ENCODE measurements at places on chromosomes 16 and 17.

- DNase-seq = no peak
Measured at GRCh38 chr16:78034530-78034929, 12.2 kb downstream of the CLEC3A start.

DNA sequence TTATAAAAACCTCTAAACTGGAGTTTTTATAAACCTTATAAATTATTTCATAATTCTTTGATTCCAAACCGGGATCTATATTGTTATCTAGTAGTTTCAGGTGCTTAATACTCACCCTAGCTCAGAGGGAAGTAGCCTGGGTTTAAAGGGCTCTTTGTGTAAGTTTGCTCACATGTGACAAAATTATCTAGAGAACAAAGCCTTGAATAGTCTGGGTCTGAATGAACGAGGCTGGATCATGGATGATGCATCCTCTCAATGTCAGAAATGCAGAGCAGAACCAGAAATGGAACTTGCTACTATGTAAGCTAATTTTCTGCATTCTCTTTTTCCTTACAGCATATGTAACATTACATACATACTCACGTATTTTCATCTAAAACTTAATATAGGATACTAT, 103.9 kb upstream of the NETO2 start:
- no peak for DNase-seq

DNA sequence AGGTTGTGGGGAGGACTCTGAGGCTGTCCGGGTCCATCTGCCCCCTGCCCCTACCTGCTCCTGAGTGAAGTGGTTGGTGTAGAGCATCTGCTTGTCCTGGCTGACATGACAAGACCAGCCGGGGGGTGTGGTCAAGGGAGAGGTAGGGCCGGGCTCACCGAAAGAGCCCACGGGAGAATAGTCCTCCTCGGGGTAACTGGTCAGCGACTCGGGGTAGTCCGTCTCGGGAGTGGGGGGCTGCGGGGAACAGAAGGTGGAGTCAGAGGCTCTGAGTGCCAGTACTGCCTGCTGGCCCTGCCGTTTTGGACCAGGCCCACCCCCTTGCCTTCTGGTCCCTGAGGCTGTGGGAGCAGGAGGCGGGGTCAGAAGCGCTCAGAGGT, 27.8 kb downstream of the ARHGAP27 start:
- DNase-seq = no peak

- DNase-seq = no peak
Measured at GRCh38 chr17:45339646-45340605, 23.1 kb upstream of the MAP3K14 start.

GRCh38 chr17:40168262-40168832, 8.9 kb upstream of the RAPGEFL1 start:
- DNase-seq = peak; percentile 49

DNA sequence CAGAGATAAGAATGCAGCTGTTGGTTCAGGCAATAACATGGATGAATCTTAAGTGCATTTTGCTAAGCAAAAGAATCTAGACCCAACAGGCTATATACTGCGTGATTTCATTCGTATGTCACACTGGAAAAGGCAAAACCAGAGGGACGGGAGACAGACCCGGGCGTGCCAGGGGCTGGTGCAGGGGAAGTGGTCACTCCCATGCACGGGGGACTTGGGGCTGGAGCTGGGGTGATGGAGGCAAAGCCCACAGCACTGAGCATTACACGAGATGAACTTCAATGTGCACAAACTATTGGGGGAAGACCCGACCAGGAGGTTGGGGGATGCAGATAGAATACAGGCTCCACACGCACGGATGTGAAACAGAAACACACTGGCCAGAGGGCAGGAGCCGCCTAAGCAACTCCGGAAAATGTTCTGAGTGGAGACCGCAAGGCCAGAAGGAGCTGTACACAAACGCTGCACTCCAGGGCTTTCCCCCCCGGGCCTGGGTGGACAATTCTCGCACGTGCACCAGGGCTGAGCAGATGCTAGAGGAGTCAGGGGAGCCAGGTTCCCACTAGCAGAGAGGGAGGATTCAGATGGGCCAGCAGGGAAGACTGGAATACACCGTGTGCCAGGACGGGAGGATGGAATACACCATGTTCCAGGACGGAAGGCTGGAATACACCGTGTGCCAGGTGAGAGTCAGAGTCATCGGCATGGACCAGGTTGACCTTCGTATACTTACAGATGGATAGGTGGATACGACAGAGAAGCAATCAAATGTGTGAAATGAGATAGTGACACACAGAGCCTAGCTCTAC, 11.3 kb downstream of the LMF1 start:
- no peak for DNase-seq

- no peak for DNase-seq
Measured at GRCh38 chr17:49388692-49389513, 25.8 kb downstream of the PHB1 start.

GRCh38 chr17:76530095-76530723, 7.3 kb downstream of the CYGB start:
- DNase-seq = no peak

DNA sequence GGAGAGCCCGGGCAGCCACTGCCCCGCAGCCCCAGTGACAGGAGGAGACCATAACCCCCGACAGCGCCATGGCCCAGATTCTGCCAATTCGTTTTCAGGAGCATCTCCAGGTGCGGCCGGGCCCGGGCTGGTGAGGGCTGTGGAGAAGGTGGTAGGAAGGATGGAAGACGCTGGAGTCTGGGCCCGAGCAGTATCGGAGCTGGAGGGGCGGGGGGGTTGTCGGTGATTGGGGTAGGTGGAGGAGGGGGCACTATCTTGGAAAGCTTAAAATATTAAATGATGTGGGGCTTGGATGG, 317 bp downstream of the CLTC start:
- DNase-seq = no peak

DNA sequence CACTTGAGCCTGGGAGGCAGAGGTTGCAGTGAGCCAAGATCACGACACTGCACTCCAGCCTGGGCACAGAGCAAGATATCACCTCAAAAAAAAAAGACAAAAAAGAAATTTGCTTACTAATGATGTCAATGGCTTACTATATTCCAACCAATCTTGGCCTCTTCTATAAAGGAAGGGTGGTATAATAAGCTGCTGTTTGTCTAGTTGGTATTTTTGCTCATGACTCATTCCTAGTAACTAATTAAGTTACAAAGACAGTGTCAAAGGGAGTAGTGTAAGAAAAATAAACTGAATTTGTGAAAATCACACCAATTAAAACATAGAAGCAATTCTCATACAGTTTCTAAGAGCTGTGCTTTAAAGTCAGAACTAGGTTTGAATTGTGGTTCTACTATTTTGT, 82.5 kb downstream of the NLK start:
- DNase-seq = no peak

DNA sequence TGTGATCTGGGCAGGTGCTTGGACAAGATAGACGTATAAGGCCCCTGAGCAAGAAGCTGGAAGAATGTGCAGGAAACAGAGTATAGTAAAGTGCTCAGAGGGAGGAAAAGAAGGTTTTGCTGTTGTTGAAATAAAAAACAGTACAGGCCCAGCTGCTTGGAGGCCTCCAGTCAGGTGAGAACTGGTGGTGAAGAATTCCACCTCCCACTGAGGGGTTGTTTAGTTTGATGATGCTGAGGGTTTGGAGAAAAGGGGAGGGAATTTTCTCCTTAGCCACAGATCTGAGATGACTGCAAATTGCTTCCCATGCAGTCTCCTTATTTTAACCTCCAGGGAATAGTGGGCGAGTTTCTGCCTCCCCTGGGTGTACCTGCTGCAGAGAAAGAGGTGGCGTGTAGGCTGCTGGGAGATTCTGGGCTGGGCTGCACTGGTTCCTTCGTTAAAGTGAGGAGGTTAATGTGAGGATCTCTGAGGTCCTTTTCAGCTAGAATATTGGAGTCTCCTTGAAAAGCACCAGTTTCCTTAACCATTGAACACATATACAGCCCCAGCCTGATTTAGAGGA, 25.8 kb downstream of the SMPD3 start:
- DNase-seq = no peak

- DNase-seq = no peak
Measured at GRCh38 chr17:57584050-57584551, 161.0 kb downstream of the CCDC182 start.

DNA sequence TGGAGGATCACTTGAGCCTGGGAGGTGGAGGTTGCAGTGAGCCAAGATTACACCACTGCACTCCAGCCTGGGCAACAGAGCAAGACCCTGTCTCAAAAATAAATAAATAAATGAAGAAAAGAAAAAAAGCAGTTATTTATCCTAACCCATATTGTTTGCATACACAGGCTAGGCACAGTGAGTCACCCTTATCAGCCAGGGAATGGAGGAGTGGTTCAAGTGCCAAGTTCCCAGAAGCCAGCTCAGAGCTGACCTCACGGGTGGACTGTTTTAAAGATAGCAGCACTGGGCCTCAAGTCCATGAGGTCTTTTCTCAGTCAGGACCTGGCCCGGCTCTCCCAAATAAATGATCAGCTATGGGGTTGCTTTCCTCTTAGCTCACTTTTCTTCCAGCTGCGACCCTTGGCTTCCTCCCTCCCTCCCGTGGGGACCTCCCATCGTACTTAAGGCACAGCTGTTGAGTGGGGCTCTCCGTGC, 22.6 kb upstream of the MGAT5B start:
- DNase-seq = no peak

DNA sequence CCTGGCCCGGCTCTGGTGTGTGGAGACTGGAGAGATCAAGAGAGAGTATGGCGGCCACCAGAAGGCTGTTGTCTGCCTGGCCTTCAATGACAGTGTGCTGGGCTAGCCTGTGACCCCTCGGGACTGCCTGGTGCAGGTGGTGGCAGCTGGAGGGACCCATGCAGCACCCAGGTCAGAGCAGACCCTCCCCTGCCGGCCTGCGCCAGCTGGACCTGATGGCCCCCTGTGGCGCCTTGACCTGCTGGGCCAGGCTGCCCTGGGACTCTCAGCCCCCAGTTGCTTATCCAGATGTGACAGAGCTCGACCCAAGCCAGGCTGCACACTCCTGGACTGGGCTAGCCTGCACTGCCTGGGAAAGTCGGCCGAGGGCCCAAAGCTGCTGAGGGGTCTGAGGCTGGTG, 1.9 kb downstream of the BRICD5 start:
- DNase-seq = no peak

DNA sequence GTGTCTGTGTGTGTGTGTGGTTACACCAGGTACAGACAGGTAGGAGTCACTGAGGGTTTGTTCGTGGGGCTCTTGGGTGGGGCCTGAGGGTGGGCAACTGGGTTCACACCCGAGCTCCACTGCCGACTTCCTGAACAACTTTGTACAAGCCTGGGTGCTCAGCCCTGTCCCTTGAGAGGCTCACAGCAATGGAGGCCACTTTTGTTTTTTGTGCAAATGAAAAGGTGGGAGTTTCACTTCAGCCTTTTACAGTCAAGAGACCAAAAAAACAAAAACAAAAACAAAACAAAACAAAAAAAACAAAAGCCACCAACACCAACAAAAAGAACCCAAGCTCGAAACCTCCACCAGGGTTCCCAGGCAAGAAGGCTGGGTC, 2.4 kb downstream of the RHBDF2 start:
- DNase-seq = no peak

DNA sequence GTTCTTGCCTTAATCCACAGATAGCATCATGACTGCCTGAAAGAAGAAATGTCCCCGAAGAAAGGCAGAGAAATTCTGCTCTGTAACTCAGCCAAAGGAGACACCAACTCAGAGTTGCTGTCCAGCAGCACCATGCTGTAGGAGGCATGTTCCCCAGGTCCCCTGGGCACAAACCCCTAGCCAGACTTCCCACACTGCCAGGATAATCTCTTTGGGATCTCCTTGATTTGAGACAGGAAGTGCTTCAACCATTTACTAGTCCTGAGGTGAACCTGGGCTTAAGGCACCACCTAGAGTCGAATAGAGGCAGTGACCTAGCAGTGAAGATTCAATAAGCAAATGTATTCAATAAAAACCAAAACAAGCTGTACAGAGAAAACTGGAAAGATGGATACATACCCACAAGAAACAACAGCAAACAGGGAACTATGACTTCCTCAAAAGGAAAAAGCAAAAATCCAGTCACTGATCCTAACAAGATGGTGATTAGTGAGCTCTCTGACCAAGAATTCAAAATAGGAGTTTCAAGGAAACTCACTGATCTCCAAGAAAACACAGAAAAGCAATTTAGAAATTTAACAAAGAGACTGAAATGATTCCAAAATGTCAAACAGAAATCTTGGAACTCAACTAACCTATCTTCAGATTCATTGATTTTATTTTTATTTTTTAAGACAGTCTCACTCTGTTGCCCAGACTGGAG, 5.7 kb downstream of the OR4D2 start:
- DNase-seq = peak; percentile 41

- DNase-seq = no peak
Measured at GRCh38 chr17:49316889-49317675, 45.0 kb downstream of the ZNF652 start.

- DNase-seq = peak; percentile 37
Measured at GRCh38 chr17:9291912-9292560, 270.7 kb downstream of the NTN1 start.

DNA sequence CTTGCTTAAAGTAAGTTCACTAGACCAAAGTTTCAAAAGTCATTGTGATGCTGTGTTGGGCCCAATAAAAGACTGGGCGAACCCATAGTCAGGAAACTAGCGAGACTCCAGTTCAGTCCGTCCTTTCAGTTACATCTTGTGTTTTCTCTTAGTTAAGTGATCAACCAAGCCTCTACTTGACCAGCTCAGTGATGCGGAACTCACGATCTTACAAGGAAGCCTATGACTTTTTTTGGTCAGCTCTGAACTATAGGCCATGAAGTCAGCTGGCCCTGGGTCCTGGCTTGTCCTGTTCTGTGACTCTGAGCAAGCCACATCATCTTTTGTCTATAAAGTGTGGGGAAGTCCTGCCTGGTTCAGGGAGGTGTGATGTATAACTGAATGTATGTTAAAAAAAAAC, 21.7 kb upstream of the WSCD1 start:
- no peak for DNase-seq

DNA sequence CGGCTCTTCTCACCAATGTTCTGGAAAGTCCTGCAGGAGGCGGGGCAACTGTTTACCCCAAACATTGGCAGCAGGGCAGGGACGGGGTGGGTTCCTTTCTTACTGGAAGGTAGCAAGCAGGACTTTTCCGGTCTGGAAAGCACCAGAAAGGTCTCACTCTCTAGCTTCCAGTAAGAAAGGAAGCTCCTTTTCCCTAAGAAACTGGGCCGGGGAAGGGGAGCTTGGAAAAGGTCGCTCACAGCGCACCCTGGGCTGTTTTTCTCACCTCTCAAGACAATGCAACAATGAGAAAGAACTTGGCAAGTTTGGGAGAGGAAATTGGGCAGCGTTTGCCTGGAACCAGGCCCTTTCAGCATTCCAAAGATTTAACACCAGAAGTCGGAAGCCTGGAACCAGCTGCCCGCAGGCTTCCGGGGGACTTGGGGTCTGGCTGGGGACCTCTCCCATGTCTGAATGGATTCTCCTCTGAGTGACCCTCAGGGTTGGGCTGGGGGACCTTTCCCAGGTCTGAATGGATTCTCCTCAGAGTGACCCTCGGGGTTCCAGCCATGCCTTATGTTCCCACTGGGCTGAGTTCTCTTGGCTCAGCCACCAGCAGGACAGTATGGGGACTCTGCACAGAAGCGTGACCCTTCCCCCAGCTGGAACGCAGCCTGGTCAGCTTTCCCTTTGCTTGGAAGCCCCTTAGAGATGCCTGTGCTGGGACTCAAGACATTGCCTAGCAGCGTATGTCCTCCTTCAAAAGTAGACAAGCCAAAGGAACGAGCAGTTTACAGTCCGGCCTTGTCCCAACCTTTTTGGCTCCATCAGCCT, 166.5 kb upstream of the PLCG2 start:
- DNase-seq = no peak

GRCh38 chr16:11950388-11950787, 8.5 kb upstream of the NPIPB2 start:
- no peak for DNase-seq

- no peak for DNase-seq
Measured at GRCh38 chr16:24539850-24540601, 660 bp downstream of the RBBP6 start.

All from HuH-7.5 (cell line).